ENCODE measurements at places on chromosomes 6 and 20.

DNA sequence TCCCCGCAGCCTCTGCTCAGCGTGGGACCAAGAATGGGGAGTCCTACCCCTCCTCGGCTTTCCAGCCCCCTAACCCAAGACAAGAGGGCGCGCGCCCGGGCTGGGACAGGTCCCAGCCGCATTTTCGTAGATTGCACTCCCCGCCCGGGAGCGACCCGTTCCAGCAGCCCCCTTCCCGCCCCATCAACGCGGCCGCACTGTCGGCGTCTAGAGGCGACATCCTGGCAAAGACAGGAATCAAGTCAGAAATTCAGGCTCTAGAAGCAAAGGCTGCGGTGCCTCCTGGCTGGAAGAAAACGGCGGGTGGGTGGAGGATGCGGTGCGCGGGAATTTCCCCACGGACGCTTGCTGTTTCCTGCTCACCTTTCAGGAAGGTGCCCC is 957 bp downstream of the PROKR2 start:
- DNase-seq: no peak

GRCh38 chr20:34061695-34062094 is 50.3 kb downstream of the EIF2S2 start:
- DNase-seq: no peak

DNA sequence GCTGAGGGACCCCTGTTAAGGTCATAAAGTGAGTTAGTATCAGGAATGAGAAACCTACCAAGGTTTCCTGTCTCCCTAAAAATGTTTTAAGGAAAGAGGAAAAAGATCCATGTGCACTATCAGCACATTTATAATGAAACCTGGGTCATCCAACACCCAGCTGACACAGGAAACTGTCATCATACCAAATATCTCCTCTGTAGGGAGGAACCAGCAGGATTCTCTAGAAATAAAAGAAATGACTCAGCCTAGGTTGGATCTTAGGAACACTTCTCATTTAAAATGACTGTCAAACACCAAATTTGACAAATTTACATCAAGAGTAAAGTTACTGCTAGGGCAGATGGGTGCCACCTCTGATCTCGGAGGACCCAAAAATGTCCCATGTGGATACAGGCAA is 21.7 kb downstream of the GFOD1 start:
- DNase-seq: no peak

GRCh38 chr6:34555007-34555322 is 1.2 kb downstream of the SPDEF start:
- DNase-seq: no peak

DNA sequence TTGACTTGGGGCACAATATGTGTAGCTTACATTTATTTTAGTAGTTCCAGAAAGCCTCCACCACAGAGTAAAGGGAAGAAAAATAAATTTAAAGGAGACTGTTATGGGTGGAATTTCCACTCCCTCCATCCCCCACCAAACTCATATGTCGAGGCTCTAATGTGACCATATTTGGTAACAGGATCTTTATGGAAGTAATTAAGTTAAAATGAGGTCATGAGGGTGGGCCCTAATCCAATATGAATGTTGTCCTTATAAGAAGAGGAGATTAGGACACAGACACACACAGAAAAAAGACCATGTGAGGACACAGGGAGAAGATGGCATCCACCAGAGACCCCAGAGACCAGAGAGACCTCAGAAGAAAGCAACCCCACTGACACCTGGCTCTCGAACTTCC is 189.7 kb downstream of the EDN1 start:
- no peak for DNase-seq

DNA sequence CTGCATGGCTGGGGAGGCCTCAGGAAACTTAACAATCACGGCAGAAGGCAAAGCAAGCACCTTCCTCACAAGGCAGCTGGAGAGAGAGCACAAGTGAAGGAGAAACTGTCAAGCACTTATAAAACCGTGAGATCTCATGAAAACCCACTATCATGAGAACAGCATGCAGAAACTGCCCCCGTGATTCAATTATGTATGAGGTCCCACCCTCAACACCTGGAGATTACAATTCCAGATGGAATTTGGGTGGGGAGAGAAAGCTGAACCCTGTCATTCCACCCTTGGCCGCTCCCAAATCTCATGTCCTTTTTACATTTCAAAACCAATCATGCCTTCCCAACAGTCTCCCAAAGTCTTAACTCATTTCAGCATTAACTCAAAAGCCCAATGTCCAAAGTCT is 107.2 kb upstream of the ECI2 start:
- DNase-seq: no peak
